Heart left ventricle (tissue), 16 donors: ENCODE measurements at places on chromosomes 5 and 9. TPM values are rescaled to one million over a fixed set of nuclear protein-coding genes. Genes with fewer than 3 reads are reported as not detected.

DNA sequence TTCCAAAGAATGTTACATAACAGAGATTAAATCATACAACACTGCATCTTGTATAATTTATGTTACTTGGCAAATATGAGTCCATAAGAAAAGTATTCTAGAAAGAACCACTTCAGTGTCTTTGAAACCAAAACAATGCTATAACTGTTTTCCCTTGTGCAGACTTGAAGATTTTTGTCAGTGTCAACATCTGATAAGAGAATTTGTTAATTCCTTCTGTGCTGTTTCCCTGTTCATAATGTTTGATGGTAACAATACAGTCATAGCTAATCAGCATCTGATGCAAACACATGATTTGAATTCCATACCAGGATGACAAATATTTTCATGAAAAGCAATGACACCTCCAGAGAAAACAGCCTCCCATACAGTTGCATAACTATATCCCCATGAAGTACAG, 306.8 kb downstream of the SEMA5A start:
- DNase-seq, result no peak

GRCh38 chr9:124843456-124844034, 9.7 kb upstream of the WDR38 start:
- no peak for DNase-seq

- peak; percentile 90 for DNase-seq
Observed at GRCh38 chr9:70411930-70412831, 2.3 kb downstream of the KLF9 start.

DNA sequence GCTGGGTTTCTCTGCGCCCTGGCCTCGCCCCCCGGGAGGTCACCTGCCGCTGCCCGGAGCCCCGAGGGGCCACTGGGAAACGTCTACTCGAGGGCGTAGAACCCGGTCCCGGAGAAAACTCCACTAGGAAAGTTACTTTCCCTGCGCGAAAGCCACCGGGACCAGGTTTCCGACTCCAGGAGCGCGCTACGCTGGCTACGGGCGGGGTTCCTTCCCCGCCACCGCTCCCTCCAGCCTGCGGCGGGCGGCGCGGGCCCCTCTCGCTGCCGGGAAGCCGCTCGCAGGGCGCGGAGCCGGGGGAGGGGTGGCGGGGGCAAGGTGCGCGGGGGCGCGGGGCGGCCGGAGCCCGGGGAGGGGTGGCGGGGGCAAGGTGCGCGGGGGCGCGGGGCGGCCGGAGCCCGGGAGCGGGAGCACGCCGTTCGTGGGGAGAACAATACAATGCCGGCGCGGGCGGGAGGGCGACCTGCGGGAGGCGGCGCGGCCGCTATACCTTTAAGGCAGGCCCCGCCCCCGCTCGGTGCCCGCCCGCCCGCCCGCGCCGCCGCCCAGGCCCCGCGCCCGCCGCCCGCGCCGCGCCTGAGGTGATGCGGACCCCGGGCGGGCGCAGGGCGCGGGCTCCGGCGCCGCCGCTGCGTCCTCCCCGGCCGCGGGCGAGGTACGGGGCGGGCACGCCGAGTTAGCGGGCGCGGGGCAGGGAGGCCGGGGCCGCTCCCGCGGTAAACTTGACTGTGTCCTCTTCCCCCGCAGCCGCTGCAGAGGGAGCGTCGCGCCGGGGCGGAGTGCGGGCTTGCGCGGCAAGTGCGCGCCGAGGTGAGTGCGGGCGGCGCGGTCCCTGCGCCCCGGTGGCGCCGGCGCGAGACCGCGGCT, 278.1 kb downstream of the AOPEP start:
- peak; percentile 83 for DNase-seq

GRCh38 chr9:93397661-93398373, 53.7 kb upstream of the FAM120A start:
- no peak for DNase-seq

- DNase-seq, result no peak
Observed at GRCh38 chr9:105359892-105360291, 87.9 kb upstream of the FSD1L start.

DNA sequence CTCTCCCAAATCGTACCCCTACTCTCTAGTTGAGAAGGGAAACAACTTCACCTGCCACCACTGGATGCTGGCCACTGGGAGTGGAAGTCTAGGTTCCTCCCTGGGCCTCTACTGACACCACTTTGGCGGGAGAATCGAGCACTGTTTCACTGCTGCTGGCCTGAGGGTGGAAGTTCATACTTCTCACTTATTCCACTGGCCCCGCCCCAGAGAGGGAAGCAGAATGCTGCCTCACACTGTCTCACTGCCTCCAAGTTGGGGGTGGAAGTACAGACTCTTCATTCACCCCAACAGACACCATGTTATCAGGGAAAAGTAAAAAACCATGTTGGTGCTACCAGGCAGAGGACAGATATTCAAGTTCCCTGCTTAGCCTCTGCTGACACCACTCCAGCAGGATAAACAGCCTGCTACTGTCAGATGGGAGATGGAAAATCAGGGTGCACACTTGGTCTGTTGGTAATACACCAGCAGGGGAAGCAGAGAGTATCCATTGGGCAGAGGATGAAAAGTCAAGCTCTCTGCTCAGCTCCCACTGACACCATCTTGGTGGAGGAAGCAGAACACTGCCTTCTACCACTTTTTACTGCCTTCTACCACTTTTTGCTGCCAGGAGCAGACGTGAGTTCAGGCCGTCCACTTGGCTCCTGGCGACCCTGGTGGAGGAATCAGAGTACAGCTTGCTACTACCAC, 159.4 kb downstream of the SIL1 start:
- DNase-seq, result no peak

DNA sequence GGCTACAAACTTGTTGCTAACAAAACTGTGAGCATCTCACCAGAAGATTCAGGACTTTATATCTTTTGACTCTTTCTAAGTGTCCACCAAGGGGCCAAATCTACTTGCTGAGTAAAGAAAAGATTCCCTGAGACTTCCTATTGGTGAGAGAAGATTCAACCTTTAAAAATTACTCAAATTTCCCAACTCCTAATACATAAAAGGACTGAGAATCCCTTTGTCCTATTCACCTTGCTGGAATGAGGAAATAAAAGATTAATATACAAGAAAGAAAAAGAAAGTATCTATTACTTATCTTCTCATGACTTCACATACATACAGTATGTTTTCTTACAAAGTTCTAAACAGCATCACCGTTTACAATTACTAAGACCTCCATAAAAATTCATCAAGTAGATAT, 47.9 kb upstream of the MYOT start:
- DNase-seq, result no peak

DNA sequence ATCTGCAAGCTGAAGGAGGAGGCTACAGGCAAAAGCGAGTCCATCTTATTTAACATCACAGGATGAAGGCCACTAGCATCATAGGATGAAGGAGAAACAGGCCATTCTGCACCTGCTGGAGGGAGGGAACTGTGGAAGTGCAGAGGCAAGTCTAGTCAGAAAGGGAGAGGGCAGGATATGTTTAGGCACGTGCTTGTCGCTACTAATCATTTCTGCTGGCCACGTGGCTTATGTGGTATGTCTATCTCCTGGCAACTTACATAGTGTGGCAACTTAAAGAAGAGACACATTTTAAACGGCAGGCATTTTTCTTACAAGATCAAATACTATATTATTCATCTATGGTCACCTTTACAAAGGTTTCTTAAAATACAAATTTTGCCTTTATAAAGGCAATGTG, 74.0 kb downstream of the GNAQ start:
- DNase-seq, result no peak

DNA sequence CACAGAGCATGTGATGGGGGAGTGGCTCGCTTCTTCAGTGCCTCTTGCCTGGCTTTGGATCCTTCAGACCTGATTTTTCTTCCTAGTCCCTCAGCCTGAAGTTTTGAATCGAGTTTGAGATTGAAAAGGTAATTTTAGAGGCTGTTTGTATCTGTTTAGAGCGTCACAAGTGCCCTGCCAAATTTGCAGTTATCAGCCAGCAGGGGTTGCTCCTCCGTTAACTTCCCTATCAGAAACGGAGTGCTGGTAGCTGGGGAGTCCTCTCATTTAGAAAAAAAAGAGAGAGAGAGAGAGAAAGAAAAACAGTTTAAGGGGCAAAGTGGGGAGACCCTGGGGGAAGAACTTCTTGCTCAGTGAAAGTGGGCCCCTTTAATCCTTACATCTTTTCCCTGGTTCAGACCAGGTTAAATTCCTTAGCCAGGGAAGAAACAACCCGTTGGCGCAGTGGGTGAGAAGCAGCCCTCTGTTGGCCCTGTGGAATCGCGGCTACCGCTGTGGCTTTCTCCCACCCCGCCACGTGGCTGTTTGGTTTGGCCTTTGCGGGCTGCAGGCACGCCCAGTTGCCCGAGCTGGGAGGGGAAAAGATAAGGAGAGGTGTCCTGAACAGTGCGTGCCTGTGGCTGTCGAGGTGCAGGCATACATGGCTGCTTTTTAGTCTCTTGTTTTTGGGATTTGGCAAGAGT, 576.7 kb upstream of the ACO1 start:
- DNase-seq, result peak; percentile 51

DNA sequence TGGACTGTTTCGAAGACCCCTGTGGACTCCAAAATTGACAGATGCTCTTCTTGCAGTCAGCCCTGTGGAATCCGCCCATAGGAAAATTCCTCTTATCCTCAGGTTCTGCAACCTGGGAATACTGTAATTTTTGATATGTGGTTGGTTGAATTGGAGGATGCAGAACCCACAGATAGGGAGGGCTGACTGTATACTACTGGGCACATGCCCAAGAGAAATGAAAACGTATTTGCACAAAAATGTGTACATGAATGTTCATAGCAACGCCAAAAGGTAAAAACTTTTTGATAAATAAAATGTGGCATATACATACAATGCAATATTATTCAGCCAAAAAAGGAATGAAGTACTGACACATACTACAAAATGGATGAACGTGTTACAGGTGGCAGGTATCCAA, 1.9 kb upstream of the SNAPC3 start:
- DNase-seq, result no peak

DNA sequence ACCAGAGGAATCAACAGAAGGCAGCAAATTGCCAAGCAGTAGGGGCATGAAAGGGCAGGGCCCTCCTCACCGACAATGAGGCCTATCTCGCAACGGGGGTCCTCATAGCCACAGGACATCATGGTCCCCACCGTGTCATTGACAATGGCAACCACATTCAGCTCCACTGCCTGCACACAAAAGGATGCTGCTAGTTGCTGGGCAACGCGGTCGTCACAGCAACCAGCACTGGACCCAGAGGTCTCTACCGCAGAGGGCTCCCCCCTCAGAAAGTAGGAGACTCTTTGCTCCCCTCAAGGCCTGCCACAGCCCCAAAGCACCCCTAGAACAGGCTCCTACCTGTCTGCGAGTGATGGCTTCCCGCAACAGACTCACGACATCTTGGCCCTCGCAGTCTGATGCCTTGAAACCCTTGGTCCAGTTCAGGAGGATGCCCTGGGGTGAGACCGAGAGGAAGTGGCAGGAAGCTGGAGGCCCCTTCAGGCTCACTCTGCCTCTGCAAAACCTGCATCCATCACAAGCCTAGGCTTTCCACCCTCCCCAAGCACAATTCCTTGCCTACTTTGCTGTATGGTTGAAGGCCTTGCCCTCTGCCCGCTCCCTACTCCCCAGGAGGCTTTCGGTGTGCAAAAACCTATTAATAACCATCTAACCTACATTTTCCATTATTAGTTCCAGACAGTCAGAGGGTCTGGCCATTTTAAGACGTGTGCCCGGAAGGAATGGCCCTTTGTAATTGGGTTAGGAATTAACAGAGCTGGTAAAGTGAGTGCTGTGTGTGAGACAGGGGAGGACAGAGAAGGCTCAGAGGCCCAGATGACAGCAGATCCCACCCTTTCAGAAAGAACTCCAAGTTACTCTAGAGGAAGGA, 15.2 kb downstream of the HK3 start:
- peak; percentile 42 for DNase-seq

GRCh38 chr5:149936700-149937091, 7.9 kb downstream of the PDE6A start:
- DNase-seq, result no peak

- DNase-seq, result peak; percentile 46
Observed at GRCh38 chr5:74185599-74185998, 454.9 kb downstream of the ENC1 start.

DNA sequence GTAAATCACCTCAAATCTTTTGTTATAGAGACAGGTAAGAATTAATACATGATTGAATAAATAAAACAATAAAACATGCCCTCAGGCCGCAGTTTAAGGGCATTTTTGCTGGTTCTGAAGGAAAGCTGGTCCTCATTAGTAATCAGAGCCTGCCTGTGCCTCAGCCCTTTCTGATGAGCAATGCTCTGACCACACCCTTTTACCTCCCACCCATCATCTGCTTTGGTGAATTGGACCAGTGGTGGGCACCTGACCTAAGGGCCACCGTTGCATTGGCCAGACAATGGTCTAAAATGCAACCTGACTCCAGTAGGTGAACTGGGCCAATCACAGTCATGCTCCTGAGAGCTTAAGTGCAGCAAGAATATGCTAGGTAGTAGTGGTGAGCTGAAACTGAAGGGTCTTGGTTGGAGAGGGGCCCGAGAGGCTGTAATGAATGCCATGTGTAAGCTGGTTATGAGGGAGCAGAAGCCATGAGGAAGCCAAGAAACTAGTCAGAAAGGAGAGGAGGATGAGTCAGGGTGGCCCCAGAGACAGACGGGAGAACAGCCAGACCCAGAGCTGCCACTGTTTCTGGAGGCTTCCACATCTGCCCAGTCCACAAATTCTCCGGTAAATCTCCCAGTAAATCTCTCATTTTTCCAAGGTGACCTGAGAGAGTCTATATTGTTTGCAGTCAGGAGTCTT, 45.5 kb upstream of the ZSWIM6 start:
- no peak for DNase-seq

DNA sequence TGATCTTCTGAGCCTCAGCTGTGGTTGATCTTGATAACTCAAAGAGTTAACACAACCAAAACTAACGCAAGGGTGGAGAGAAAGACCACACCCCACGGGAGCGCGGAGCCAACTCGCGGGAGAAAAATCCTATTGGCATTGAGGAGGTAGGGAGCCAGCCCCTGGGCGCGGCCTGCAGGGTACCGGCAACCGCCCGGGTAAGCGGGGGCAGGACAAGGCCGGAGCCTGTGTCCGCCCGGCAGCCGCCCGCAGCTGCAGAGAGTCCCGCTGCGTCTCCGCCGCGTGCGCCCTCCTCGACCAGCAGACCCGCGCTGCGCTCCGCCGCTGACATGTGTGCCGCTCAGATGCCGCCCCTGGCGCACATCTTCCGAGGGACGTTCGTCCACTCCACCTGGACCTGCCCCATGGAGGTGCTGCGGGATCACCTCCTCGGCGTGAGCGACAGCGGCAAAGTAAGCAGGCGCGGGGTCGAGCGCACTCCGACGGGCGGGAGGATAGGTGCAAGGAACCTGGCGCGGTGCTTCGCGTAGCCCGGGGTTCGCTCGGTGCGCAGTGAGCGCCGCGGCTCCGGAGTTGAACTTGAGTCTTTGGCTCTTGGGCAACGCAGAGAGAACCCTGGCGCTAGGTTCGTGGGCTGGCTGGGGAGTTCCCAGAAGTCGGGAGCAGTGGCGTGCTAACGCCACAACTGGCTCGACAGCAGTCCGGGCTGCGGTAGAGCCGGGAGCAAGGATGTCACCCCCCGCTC, at the start of gene GDA:
GDA (plus strand) TSS at position 210 of the 745 bp plus-strand sequence; CDS start at position 330, 120 bp downstream.
- no peak for DNase-seq

GRCh38 chr5:72328172-72328571, 8.0 kb downstream of the PTCD2 start:
- DNase-seq, result peak; percentile 69

ZFP37 gene
- polyA plus RNA-seq, result 1.1 TPM

ADRA1B gene
- polyA plus RNA-seq, result 0.65 TPM

CENPK gene
- 0.65 TPM for polyA plus RNA-seq
